ENCODE measurements at places on chromosomes 4 and X. TPM values are rescaled to one million over a fixed set of nuclear protein-coding genes. Genes with fewer than 3 reads are reported as not detected.
A peak's percentile ranks its signal among the peaks of the same experiment; 100 is the strongest.

CDX4 gene
- total RNA-seq: not detected

TMEM154 gene
- total RNA-seq: 0.60 TPM

CCDC120 gene
- total RNA-seq: 0.72 TPM

CT55 gene
- 0.39 TPM for total RNA-seq

JADE3 gene
- total RNA-seq: 5.8 TPM

PGK1 gene
- total RNA-seq: 1,280 TPM

NR3C2 gene
- total RNA-seq: not detected

UGT8 gene
- 0.68 TPM for total RNA-seq

DNA sequence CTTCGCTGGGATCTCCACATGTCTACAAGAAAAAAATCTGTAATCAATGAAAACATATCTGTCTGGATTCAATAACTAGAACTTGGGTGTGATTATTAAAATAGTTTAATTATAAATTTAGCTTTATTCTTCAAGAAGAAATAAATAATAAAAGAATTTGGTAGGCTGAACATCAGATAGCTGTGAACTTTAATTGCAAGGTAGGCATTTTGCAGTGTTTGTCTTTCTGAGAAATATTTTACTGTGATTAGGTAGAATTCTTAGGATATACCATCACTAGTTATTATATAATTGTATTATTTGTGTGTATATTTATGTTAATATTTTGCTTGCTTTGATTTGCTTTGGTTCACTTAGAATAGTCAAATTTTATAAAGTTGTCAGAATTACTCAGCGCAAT is 409.4 kb downstream of the PCDH18 start:
- DNase-seq: no peak

DNA sequence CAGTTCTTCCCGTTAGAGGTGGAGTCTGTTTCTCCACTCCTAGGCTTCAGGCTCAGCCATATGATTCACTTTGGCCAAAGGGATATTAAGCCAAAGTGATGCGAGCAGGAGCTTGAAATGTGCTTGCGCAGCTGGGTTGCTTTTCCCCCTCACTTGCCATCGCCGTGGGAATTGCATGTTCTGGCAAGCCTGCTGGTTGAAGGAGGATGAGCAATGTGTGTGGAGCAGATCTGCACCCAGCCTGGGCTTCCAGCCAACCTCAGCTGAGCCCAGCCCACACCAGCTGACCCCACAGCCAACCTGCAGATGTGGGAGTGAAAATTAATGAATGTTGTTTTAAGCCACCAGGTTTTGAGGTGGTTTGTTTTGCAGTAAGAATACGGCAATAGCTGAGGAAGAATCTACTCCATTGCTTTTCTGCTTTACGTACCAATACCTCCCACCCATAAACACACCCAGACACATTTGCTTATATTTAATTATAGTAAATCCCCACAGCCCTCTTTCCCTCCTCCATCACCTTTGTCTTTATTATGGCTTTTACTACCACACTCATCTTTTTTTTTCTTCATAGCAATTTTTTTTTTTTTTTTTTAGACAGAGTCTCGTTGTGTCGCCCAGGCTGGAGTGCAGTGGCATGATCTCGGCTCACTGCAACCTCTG is 132.8 kb upstream of the FUNDC1 start:
- peak; percentile 85 for DNase-seq

GRCh38 chr4:97653701-97654100 is 489.6 kb downstream of the STPG2 start:
- no peak for DNase-seq

DNA sequence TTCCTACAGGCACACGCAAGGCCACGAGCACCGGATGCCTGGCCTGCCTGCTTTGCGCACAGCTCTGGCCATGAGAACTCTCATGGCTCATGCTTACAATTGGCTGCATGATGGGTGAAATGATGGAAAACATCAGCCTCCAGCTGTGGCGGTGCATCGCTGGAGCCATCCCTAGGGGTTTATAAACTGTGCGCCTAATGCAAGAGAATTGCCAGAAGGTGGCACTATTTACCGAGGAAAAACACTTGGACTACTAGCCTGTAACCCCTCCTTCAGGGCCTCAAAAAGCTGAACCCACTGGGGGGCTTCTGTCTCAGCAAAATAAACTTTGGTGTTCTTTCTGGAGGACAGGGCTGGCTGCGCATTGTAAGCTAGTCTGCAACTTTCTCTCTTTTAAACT is 51.9 kb downstream of the PHKA2 start:
- peak; percentile 3 for DNase-seq

- no peak for DNase-seq
Measured at GRCh38 chr4:12949719-12950490, 534.2 kb downstream of the RAB28 start.

GRCh38 chr4:87895964-87896621 is 63.3 kb downstream of the MEPE start:
- DNase-seq: peak; percentile 76

GRCh38 chr4:94519019-94519418 is 67.3 kb downstream of the PDLIM5 start:
- DNase-seq: no peak

DNA sequence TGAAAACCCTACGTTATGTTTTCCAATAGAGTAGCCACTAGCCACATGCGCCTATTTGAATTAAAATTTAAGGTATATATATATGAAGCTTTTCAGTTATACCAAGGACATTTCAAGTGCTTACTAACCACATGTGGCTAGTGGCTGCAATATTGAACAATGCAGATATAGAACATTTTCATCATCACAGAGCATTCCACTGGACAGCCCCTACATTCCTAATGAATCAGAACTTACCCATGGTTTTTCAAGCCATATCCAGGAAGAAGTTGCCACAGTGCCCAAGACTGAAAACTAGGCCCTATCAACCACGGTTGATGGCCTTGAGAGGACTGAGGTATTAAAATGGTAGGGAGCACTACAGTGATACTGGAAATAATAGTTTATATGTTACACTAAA is 29.7 kb downstream of the NEK1 start:
- DNase-seq: no peak

DNA sequence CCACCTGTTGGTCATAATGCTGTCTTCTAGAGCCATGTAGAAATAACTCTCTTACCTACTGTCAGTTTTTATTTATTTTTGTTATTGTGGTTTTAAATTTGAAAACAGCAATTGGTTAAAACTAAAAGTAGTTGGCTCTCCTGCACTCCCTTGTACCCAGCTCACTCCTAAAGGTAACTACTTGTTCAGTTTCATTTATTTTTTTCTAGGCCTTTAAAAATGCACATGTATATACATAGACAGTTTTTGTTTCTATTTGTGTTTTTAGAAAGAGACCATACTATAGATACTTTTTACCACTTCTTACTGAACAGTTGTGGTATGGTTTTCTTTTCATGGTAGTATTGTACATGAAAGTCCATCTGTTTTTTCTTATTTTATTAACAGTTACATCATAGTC is 16.8 kb downstream of the SMAD1 start:
- DNase-seq: no peak

- DNase-seq: no peak
Measured at GRCh38 chr4:123018396-123018775, 96.0 kb upstream of the NUDT6 start.

- no peak for DNase-seq
Measured at GRCh38 chr4:152666946-152667345, 12.9 kb downstream of the TMEM154 start.

- DNase-seq: peak; percentile 35
Measured at GRCh38 chr4:122652379-122652778, 31.5 kb upstream of the IL21 start.

GRCh38 chr4:121706595-121707021 is 9.8 kb upstream of the ANXA5 start:
- DNase-seq: peak; percentile 88

Measured in RPMI7951 (cell line).